Body of pancreas (tissue), 4 donors: ENCODE measurements at places on chromosomes 11 and 22. TPM values are rescaled to one million over a fixed set of nuclear protein-coding genes. Genes with fewer than 3 reads are reported as not detected.

Gene IL18
- total RNA-seq, result 22.8 TPM

- H3K4me3 ChIP-seq, result no peak overlapping the region
- no peak overlapping the region for H3K27ac ChIP-seq
Measured at GRCh38 chr11:130340671-130341319, 26.1 kb upstream of the ZBTB44 start.

Gene APLNR
- total RNA-seq, result 1.3 TPM

GRCh38 chr11:73989156-73989555 lies 6.5 kb upstream of the UCP2 start:
- H3K36me3 ChIP-seq, result no peaks in the 10 kb centered on the region
- no peaks in the 10 kb centered on the region for H3K27me3 ChIP-seq

DNA sequence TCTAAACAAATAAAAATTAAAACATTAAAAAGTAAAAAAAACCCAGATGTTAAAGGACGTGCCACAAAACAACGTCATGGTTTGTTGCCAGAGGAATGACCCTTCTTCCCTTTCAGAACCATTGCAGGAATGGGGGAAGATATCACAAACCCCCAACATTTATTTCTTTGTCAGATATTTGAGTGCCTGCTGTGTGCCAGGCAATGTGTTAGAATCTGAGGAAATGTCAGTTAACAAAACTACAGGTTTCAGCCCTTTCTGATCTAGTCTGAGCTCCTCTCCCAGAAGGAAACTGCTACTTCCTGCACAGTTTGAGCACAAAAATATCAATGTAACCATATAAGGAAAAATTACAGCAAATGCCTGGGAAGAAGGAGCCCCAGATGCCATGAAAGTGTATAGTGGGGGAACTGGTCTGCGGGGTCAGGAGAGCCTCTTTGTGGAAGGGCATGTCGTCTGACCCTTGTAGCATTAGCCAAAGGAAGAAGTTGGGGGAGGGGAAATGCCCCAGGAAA lies 7.1 kb upstream of the NHERF4 start:
- DNase-seq, result no peak
- no peak overlapping the region for H3K27ac ChIP-seq
- H3K4me3 ChIP-seq, result no peak overlapping the region
- no peaks in the 10 kb centered on the region for H3K4me1 ChIP-seq

GRCh38 chr22:38133331-38133730 lies 22.8 kb upstream of the BAIAP2L2 start:
- H3K27me3 ChIP-seq, result no peaks in the 10 kb centered on the region
- H3K36me3 ChIP-seq, result no peaks in the 10 kb centered on the region
- H3K4me3 ChIP-seq, result no peak overlapping the region
- DNase-seq, result no peak
- H3K27ac ChIP-seq, result no peak overlapping the region
- no peaks in the 10 kb centered on the region for H3K4me1 ChIP-seq

Gene TYR
- not detected for total RNA-seq

- H3K36me3 ChIP-seq, result no peaks in the 10 kb centered on the region
- no peaks in the 10 kb centered on the region for H3K27me3 ChIP-seq
- no peak overlapping the region for H3K27ac ChIP-seq
- H3K4me1 ChIP-seq, result peaks cover 50% of the 10 kb centered on the region
- no peak for DNase-seq
Measured at GRCh38 chr11:94147433-94147845, 18.8 kb downstream of the PANX1 start.

- H3K27ac ChIP-seq, result no peak overlapping the region
- no peaks in the 10 kb centered on the region for H3K27me3 ChIP-seq
- H3K4me1 ChIP-seq, result no peaks in the 10 kb centered on the region
- H3K36me3 ChIP-seq, result no peaks in the 10 kb centered on the region
Measured at GRCh38 chr11:123443851-123444623, 14.0 kb downstream of the GRAMD1B start.

Gene C11orf97
- not detected for total RNA-seq

DNA sequence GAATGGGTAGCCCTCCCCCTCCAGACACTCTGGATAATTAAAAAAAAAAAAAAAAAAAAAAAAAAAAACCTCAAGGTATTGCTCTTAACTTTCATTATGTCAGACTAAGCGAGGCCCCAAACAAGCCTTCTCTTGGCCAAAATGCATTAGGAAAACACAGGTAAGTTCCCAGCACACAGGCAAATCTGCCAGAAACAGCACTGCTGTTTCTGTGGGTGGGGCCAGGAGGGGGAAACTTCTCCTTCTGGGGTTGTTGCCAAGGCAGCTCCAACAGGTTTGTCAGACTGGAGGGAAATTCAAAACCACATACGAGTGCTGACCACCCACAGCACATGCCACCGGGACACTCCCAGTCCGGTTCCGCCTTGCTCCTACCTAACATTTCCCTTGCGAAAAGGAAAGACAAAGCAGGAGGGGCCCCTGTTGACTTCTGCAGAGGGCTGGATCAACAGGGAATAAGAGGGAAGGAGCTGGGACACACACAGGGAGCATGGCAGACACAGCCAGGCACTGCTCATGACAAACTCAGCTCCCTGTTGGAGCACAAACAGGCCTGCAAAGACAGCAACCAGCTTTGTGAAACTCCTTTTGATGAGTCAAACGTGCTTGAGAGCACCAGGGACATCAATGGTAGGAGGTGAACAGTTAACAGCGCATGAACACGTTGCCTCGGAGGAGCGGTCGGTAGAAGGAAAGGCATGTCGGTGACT lies 55.0 kb downstream of the MYH9 start:
- H3K36me3 ChIP-seq, result no peaks in the 10 kb centered on the region
- no peak overlapping the region for H3K4me3 ChIP-seq
- peak; percentile 72 for DNase-seq
- H3K27me3 ChIP-seq, result no peaks in the 10 kb centered on the region
- peaks cover 100% of the 10 kb centered on the region for H3K4me1 ChIP-seq

GRCh38 chr11:35362521-35362980 lies 56.8 kb downstream of the SLC1A2 start:
- H3K36me3 ChIP-seq, result no peaks in the 10 kb centered on the region

GRCh38 chr22:50621356-50621880 lies 6.5 kb downstream of the ARSA start:
- H3K4me3 ChIP-seq, result no peak overlapping the region
- peak overlapping the region; percentile 91 for H3K27ac ChIP-seq
- no peak for DNase-seq
- H3K27me3 ChIP-seq, result no peaks in the 10 kb centered on the region
- peaks cover 39% of the 10 kb centered on the region for H3K4me1 ChIP-seq

Gene MRGPRE
- total RNA-seq, result not detected

Gene OR5A1
- not detected for total RNA-seq

- H3K36me3 ChIP-seq, result no peaks in the 10 kb centered on the region
- no peak overlapping the region for H3K27ac ChIP-seq
- no peaks in the 10 kb centered on the region for H3K27me3 ChIP-seq
- no peak for DNase-seq
Measured at GRCh38 chr11:87726506-87726905, 448.7 kb downstream of the RAB38 start.

Gene TUB
- total RNA-seq, result 8.6 TPM

DNA sequence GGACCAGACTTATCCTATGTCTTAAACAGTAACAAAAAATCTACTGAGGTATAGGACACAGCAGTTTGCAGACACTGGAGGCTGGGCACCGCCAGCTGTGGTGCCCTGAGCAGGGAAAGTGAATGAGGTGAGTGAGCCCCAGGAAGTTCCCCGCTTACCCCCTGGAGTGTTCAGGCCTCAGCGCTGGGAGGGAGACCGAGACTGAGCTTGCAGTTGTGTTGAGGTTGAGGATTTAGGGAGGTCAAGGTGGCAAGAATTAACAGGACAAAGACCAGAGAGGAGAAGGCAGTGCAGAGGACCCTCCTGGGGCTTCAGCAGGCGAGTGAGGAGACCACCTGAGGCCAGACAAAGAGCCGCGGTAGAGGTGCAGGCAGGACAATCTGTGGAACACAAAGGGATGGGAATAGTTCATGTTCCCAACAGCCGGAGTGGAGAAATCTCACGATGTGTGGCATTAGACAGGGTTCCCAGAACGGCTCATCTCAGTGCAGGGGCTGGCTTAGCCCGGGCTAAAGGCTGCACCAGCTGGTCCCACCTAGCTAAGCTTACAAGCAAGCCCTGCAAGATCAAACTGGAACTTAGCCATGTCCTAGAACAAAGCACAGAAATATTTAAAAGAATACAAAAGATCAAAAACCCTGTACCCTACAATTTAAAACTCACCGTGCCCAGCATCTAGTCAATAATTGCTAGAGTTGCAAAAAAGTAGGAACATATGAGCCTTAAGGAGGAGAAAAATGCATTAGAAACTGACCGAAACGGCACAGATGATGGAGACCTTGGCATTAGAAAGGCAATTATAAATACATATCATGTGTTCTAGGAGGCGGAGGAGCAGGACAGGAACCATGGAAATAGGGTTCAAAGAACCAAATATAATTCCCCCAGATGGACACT lies 47.4 kb upstream of the PITPNB start:
- no peaks in the 10 kb centered on the region for H3K36me3 ChIP-seq
- H3K4me3 ChIP-seq, result no peak overlapping the region
- H3K27ac ChIP-seq, result no peak overlapping the region
- H3K27me3 ChIP-seq, result no peaks in the 10 kb centered on the region
- DNase-seq, result no peak
- H3K4me1 ChIP-seq, result no peaks in the 10 kb centered on the region

Gene SLC22A12
- total RNA-seq, result not detected
